ENCODE measurements at places on chromosomes 6 and 20. TPM values are rescaled to one million over a fixed set of nuclear protein-coding genes. Genes with fewer than 3 reads are reported as not detected.

GRCh38 chr6:10989587-10989986 lies 54.5 kb downstream of the ELOVL2 start:
- no peak for DNase-seq

- DNase-seq: no peak
Observed at GRCh38 chr20:52943185-52943841, 28.8 kb upstream of the TSHZ2 start.

- no peak for DNase-seq
Observed at GRCh38 chr6:10093282-10093681, 321.6 kb downstream of the TFAP2A start.

DNA sequence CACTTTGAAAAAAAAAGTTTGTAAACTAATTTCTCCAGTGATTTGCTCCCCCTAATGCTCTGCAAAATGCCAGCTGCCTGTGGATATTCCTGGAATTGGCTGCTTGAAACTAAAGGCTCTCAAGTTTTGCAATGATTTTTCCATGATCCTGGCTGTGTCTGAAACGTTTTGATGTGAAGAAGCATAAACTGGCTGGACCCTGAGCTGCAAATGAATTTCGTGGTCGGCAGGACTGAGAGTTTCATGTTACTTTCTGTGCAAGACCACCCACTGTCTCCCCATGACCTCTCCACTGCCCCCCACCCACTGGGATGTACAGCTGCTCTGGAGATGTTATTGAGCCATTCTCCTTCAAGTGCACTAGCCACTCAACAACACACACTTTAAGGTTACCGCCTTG lies 171.3 kb upstream of the SSTR4 start:
- DNase-seq: no peak

- DNase-seq: no peak
Observed at GRCh38 chr6:15520626-15521203, 142.1 kb downstream of the DTNBP1 start.

- no peak for DNase-seq
Observed at GRCh38 chr20:10713161-10713560, 39.4 kb upstream of the JAG1 start.

GRCh38 chr6:71333697-71334096 lies 45.1 kb downstream of the OGFRL1 start:
- no peak for DNase-seq

DNA sequence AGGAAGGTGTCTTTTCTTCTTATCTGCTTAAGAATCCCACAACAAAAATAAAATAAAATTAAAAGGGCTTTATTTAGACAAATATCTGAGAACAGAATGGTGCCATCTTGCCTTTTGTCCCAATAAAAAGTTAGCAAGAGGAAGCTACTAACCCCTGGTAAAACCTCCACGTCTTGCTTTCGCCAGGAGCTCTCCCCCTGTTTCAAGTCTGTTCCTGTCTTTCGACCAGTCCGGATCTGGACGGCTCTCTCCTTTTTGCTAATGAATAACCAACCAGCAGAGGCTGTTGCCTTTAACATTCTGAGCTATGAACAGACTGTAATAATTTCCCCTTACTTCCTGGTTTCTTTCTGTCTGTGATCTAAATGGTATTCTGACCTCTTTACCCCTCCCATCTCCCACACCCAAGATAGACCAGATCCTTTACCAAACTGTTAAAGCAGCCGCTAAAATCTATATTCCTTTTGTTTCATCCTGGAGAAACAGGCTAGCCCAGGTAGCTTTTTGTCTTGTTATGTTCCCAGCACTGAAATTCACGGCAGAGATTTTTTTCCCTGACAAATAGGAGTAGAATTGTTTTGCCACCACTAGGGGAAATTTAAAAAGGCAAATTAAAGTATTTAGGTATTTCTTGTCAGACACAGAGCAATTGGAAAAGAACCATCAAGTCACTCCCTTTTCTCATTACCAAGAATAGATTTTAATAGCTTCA lies at the start of gene FRK:
TSS of gene FRK (minus strand) at position 320 of the 712 bp plus-strand sequence. CDS start 580 bp downstream, outside the sequence.
- no peak for DNase-seq

GRCh38 chr20:25294459-25295385 lies 46.8 kb downstream of the PYGB start:
- DNase-seq: peak; percentile 77

- DNase-seq: no peak
Observed at GRCh38 chr6:3885262-3886036, 36.3 kb downstream of the FAM50B start.

DNA sequence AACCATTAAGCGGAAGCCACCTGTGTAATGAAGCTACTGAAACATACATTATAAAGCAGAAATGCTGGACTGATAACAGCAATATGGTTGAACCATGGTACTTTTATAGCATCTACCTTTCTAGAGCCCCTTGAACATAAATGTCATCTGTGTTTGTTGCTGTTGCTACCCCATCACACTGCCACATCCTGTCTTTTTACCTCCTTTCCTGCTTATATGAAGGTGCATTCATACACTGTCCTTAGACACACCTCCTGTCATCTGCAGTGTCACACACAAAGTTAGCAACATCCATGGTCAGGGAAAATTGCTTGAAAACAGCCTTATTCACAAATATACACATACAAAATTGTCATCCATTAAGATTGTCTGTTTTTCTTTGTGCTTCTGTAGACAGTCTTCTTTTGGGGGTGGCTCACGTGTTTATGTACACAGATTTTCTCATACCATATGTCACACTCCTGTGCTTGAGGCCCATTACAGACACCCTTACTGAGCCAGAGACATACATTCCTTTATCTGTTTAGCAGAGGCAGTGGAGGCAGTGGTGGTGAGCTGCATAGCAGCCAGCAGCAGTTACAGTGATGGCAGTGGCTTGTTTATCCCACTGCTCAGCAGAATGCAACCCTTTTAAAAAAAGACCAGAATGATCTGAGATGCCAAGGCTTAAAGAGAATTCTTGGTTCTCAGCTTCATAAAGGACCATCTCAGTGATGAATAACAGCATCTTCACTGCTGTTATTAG lies 25.9 kb downstream of the C6orf62 start:
- no peak for DNase-seq

GRCh38 chr6:37021356-37022129 lies 16.1 kb downstream of the FGD2 start:
- DNase-seq: peak; percentile 45

GRCh38 chr6:152261179-152261578 lies 376.0 kb downstream of the SYNE1 start:
- no peak for DNase-seq

GRCh38 chr6:16130932-16131387 lies 2.1 kb downstream of the MYLIP start:
- peak; percentile 89 for DNase-seq

DNA sequence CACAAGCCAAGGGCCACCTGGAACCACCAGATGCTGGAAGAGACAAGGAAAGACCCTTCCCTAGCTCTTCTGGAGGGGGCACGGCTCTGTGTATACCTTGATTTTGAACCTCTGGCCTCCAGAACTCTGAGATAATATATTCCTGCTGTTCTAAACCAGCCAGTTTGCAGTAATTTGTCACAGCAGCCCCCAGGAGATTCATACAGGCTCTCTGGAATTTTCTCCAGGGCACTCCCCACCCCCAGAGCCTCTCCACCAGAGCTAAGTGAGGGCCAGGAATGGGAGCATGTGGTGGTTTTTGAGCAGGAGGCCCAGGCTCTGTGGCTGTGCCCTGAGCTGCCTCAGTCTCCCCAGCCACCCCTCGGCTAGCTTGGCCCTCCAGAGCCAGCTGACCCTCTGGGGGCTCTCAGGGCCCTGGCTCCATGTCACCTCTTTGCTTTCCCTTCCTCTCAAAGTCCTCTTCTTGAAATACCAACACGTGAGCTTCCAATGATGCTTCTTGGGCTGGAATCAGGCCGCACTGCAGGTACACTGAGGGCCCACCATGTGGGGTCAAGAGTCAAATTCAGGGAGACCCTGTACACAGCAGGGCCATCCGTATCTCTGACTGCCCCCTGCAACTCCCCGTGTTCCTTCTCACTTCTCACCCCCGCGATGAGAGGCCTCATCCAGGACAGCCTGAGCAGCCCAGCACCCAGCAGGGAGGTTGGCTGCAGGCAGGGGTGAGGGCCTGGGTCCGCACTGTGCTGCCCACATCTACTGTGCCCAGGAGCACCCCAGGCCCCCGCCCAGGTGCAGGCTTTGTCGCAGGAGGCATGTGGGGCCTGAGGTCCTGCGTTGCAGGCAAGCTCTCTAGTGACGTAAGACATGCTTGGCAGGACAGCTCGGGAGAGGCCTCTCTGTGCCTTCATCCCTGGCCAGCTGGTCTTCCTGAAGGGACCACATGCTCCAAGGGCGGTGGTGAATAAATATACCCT lies 155.5 kb downstream of the ANKRD60 start:
- DNase-seq: no peak

GRCh38 chr20:46757754-46758678 lies 48.6 kb downstream of the SLC2A10 start:
- DNase-seq: peak; percentile 82

DNA sequence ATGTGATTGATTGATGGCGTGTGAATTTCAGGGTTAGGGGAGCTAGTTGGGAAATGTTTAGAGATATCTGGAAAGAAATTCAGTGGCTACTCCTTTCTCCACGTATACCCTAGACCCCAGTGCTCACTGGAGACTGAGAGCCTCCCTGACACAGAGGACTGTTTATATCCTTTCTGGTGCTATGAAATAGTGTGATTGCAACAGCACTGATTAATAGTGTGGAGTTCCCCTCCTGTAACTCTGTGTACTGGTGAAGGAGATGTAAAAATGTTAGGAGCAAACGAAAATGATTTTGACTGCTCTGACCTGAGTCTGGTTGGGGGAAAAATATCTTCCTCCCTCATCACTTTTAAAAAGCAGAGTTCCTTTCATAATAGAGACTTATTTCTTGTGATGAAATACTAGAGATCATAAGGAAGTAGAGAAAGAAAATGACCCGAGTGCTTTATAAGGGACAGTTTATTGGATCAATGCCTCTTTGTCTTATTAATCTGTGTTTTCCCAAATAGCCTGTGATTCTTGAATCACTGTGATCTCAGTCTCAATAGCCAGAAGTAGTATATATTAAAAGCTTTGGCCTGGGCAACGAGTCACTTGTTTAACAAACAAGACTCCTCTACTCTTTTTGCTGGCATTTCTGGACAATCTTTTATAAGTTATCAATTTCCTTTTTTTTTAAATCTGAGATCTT lies 92.3 kb downstream of the RNF182 start:
- no peak for DNase-seq

- DNase-seq: no peak
Observed at GRCh38 chr6:40274058-40274457, 313.1 kb downstream of the LRFN2 start.

- no peak for DNase-seq
Observed at GRCh38 chr6:45895569-45895968, 120.1 kb downstream of the CLIC5 start.

- DNase-seq: no peak
Observed at GRCh38 chr6:139721954-139722353, 347.5 kb upstream of the CITED2 start.

DNA sequence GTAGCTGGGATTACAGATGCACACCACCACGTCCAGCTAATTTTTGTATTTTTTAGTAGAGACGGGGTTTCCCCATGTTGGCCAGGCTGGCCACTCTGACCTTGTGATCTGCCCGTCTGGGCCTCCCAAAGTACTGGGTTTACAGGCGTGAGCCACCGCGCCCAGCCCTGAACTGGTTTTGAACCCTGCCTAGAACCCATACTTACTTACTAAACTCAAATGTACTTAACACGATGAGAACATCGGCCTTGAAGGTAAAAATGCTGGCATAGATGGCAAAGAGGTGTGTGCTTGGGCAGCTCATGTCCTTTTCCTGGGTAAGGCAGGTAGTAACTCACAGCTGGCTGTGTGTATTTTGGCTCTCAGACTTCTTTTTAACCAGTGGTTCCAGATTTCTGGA lies 3.2 kb upstream of the ARMC12 start:
- DNase-seq: no peak

DNA sequence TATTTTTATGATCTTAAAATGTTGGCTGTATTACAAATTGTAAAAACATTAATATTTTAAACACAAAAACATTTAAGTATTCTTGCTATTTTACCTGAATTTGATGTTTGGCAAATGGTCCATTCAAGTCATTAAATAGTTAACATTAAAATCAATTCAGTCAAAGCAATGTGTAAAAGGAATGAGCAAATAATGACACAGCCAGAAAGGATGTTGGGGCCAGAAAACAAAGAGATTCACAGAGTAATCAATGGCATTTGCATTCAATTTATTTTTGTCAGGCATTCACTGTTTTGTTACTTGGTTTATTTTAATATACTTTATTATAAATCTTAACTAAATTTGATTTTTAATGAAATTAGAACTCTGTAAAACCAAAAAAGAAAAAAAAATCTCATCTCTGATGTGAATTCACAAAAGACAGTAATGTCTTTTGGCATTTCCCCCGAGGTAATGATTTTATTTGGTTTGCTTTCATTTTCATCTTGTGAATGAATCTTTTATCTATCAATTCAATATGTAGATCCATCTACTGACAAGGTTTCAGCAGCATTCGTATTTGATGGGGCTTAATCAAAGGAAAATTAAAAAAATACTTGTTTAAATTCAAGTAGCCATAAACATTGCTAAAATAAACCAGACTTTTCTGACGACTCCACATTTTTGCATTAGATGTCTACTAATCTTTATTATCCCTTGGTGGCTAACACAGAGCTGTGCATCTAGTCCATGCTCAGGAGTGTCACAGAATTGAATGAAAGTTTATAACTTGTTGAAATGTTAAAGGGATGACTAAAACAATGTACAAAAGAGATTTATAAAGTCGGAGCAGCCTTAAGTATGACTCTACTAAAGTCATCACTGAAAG lies 866.7 kb upstream of the GJE1 start:
- DNase-seq: no peak

GRCh38 chr6:100078509-100078908 lies 84.5 kb upstream of the MCHR2 start:
- DNase-seq: peak; percentile 2

GRCh38 chr6:148891405-148891783 lies 144.6 kb downstream of the UST start:
- no peak for DNase-seq

- no peak for DNase-seq
Observed at GRCh38 chr6:71197780-71198179, 90.8 kb upstream of the OGFRL1 start.

The MTFR2 gene
- 32.9 TPM for total RNA-seq

The TNFRSF6B gene
- not detected for total RNA-seq

The GSTA4 gene
- total RNA-seq: 1.1 TPM

The CEP162 gene
- total RNA-seq: 9.6 TPM

The PTK6 gene
- 1.8 TPM for total RNA-seq

The ADGRF4 gene
- total RNA-seq: not detected

The FAM83C gene
- not detected for total RNA-seq

The PTGIS gene
- total RNA-seq: not detected

The FAM83B gene
- total RNA-seq: not detected

The ASIP gene
- total RNA-seq: 0.82 TPM

The SNAI1 gene
- total RNA-seq: 1.6 TPM

The CRIP3 gene
- 1.7 TPM for total RNA-seq

The DNMT3B gene
- total RNA-seq: 18.1 TPM

The CNKSR3 gene
- not detected for total RNA-seq

The CHRNA4 gene
- not detected for total RNA-seq

Data from OCI-LY7 (cell line).